Esophagus squamous epithelium (tissue), 5 donors: ENCODE measurements at places on chromosomes 16 and 17.

- DNase-seq: no peak
These were observed 53.6 kb downstream of the C17orf67 start for GRCh38 chr17:56779898-56780777.

DNA sequence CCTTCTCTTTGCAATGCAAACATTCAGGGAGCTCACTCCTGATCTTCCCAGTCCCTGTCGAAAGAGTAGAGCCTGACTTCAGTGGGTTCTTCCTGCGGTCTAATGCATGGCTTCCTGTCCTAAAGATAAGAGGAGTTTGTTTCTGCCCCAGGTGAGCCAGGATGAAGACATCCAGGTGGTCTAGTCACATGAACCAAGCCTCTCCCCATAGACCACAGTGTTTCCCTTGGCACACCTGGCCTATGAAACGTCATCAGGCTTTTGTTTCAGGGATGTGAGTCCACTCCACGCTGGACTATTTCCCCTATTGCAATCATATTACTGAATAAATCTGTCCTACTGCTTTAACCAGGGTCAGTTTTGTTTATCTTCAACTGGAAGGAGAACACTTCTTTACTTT is 21.1 kb downstream of the CES1 start:
- DNase-seq: no peak

DNA sequence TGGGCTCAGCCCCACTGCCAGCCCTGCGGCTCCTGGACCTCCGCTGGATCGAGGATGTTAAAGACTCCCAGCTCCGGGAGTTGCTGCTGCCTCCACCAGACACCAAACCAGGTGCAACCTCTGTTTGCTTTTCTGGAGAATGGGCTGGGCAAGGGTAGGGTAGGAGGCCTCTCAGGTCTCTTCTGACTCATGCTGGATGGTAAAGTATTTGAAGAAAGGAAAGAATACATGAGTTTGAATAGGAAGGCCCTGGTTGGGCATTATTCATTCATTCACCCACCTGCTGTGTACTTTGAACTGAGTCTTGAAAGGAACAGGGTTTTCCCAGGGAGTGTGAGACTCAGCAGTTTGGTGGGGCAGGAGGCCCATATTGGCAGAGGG is 6.5 kb upstream of the ORAI3 start:
- no peak for DNase-seq

DNA sequence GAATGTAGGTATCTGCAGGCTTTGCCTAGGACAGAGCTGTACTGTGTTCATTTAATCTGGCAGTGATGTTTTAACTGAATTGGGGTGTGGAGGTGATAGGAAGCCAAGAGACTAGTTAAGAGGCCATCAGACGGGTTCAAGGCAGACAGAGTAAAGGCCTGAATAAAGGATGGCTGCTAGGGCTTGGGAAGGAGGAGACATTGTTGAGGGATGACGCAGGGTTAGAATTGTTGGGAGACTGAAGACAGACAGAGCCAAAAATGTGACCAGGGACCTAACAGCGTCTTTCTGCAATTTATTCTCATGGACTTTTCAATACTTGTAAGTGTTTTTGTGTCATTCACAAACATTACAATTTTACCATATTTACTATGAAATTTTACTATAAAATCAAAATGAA is 48.6 kb upstream of the MYH10 start:
- no peak for DNase-seq

DNA sequence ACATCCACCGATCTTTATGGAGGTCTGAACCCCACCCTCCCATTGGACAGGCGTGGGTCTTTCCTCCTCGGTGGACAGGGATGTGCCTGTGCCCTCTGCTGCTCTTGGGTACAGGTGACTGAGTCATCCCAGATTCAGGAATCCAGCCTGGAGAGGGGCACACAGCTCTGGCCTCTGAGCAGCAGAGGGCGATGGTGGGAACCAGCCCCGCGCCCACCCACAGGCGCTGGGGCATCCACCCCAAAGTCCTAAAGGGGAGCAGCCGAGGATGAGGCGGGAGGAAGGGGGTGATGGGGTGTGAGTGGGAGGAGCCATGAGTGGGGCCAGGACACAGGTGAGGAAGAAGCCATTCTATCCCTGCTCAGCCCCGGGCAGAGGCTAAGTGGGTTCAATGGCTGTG is 35.0 kb downstream of the ENGASE start:
- no peak for DNase-seq

DNA sequence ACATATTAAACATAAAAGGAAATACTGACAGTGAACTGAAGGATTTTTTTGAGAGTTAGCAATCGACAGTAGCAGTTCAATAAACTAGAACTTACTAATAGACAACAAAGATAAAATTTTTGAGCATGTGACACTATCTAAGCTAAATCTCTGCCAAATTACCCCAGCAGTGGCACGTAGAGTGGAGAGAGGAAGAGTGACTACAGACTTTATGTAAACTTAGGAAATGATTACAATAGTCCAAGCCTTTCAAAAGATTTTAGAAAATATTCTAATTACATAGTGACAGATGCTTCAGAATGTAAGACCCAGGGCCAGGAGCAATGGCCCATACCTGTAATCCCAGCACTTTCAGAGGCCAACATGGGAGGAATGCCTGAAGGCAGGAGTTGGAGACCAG is 52.4 kb downstream of the CFDP1 start:
- DNase-seq: no peak

DNA sequence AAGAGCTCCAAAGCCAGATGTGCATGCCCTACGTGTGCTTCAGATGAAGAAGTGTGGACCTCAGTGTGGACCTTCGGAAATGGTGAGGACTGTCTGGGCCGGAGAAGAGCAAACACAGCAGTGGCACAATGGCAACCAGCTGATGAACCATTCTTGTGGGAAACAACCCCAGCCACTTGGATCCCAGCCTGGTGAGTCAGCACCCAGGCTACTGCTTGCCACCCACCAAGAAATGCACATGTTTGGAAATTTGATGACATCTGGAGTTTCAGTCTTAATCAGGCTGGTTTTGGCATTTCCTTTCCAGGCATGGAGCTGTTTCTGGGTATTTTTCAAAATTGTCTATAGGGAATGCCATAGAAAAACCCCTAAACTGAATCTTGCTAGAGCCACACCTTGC is 42.7 kb downstream of the DYNLRB2 start:
- no peak for DNase-seq

DNA sequence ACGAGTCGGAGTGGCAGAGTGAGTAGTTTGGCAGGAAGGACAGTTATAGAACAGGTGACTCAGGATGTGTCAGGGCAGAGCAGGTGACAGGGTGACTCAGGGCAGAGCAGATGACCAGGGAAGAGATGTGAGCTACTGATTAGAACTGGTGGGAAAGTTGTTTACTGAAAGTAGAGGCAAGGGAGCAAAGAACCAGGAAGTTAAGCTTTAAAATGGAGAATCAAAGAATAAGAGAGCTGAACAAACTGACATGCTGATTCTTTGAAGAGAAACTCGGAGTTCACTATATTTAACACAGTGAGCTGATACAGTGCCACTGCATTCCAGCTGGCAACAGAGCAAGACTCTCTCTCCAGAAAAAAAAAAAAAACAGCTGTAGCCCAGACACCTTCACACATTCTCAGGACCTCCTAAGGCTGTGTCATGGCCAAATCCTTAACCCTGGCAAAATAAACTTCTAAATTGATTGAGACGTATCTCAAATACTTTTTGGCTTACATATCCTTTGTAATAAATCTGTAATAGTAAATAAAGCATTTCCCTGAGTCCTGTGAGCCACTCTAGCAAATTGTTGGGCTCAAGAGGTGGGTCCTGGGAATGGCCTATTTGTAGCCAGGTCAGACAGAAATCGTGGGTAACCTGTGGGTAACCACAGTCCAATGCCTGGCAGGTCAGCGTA is 12.3 kb upstream of the UBE2I start:
- DNase-seq: no peak

DNA sequence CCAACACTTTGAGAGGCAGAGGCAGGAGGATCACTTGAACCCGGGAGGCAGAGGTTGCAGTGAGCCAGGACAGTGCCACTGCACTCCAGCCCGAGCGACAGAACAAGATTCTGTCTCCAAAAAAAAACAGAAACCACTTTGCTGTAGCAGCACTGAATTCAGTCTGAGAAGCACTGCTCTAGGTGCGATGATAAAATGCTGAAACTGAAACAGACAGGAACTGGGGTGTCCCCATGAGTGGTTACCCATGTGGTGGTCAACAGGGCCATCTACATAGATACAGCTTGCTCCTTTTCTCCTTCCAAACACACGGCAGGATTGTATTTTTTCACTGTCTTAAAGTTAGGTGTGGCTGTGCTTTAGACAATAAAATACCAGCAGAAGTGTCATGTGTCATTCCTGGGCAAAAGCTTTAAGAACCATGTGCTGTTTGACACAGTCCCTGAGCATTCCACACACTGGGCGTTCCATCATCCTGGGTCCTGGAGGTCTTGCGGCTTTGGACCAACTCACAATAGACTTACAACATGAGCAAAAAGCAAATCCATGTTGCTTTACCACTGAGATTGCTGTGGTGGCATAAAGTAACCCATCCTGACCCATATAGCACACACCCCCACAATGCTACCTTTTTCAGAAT is 11.5 kb downstream of the GAS7 start:
- DNase-seq: no peak

GRCh38 chr16:28491230-28491969 is 474 bp downstream of the CLN3 start:
- DNase-seq: no peak

DNA sequence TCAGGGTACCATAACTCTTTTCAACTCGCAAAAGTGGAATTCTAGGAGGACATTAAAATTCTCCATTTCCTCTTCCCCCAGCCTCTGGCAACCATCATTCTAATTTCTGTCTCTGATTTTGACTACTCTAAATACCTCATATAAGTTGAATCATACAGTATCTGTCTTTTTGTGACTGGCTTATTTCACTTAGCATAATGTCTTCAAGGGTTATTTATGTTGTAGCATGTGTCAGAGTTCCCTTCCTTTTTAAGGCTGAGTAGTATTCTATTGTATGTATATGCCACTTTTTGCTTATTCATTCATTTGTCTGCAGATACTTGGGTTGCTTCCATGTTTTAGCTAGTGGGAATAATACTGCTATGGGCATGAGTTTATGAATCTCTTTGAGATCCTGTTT is 12.0 kb downstream of the RNF135 start:
- DNase-seq: no peak

GRCh38 chr17:49819138-49819537 is 28.7 kb downstream of the TAC4 start:
- no peak for DNase-seq

DNA sequence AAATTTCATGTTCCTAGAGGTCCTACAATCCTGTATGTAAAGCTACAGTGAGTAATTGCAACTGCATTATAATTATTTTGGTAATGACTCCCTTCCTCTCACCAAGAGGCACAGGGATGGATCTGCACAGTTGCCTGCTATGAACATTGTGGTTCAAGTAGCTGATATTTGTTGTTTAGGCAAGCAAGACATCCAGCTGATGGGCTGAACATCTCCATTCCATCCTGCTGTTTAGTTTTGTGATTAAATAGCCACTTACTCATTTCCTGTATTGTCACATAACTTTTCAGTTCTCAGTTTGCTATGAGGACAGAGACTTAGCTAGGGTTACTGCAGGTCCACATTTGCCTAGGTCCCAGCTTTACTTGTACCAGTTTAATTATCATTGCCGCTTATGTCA is 181.2 kb upstream of the TBX2 start:
- no peak for DNase-seq

DNA sequence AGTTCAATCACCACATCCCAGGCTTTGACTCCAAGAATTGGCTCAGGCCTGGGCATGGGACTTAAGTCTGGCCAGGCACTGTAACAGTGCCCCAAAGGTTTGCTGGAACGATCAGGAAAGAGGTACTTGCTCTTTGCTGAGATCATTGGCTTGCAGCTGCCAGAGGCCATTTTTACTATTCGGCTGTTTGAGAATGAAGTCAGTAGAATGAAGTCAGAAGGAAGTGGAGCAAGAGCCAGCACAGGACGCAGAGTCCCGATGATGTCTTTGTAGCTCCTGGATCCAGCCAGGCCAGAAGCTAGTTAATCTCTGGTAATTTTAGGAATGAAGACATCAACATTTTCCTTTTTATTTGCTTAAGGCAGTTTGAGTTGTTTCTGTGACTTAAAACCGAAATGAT is 195.5 kb downstream of the RAB11FIP4 start:
- DNase-seq: no peak

DNA sequence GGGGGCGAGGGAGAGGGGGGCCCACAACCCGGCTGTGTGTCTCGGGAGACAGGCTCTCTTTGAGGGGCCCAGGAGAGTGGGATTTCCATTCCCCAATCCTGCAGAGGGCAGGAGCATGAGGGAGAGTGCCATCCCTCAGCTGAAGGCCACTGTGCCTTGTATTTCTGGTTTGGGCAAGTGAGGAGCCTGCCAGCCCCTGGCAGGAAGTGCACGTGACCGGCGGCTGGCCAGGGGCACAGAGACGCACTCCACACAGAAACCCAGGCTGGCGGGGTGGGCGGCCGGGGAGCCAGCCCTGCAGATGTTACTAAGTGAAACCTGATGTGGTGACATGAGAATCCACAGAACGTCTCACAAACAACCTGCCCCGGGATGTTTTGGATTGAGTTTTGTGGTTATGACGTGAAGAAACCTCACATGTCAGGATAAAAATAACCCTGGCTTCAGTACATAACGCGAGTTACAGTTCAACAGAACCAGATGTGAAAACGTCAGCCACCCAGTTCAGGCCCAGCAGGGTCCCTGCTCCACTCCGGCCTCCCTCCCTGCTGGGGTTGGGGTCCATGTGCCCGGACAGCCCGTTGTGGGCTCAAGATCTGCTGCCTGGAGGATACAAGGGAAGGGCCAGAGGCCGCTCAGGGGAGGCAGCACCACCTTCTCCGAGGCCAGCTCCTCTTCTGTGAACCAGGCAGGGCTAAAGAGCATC is 51.7 kb upstream of the MTSS2 start:
- no peak for DNase-seq

GRCh38 chr17:35242158-35242804 is 591 bp upstream of the SLFN5 start:
- DNase-seq: peak; percentile 37

GRCh38 chr16:3494386-3494973 is 809 bp downstream of the C16orf90 start:
- DNase-seq: no peak

DNA sequence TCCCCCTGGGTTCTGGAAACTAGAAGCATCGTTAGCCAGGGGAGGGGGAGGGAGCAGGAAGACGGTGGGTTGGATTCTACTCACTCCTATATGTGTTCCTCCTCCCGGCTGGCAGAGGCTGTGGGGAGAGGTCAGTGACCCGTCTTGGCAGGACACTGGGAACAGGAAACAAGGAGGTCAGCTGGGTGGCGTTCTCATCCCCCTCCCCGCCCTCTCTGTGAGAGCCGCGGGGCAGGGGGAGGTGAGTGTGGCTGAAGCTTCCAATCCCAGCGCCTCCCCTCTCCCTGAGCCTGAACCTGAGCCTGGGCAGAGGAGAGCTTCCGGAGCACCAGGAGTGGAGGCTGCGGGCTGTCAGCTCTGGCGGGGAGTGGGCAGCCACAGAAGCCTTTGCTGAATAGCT is 12.5 kb downstream of the GPRC5C start:
- no peak for DNase-seq

GRCh38 chr16:89607937-89608740 is 5.3 kb upstream of the DPEP1 start:
- DNase-seq: no peak
